ENCODE measurements at places on chromosomes 2 and 18.

- no peak for DNase-seq
Measured at GRCh38 chr18:51330148-51330547, 132.7 kb upstream of the MEX3C start.

- no peak for DNase-seq
Measured at GRCh38 chr2:194705398-194705797, 951.6 kb upstream of the SLC39A10 start.

GRCh38 chr2:108161298-108161697, 78.5 kb upstream of the SULT1C3 start:
- DNase-seq, result no peak

- DNase-seq, result no peak
Measured at GRCh38 chr2:63827749-63828148, 13.9 kb upstream of the UGP2 start.

GRCh38 chr2:163625632-163626031, 110.2 kb downstream of the FIGN start:
- no peak for DNase-seq

DNA sequence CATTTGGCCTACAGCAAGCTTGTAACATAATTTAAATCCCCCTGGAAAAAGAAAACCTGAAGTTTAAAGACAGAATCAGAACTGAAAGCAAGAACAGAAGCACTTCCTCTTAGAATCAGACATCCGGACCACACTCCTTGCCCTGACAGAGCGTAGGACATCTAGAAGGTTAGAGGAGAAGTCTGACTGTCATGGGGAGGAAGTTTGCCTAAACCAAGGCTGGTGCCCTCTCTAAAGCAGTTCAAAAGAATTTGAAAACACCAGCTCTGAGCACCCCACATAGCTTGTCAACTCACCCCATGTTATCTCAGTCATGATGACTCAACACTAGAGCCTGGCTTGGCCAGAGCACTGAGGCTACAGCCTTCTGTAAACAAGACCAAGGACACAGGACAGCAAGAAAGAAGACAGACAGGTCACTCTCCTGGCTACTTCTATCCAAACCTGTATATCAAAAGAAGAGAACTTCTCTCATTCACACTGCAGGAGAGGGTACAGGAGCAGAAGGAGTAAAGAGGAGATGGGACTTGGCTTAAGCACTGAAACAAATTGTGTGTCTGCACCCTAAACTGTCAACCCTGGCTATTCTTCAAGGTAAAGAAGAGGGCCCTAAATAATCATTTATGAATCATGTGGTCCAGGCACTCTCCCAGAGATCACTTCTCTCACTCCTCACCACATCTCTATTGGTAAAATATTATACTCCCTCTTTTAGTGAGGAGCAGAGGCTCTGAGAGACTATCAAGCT, 198.6 kb downstream of the MEMO1 start:
- no peak for DNase-seq

DNA sequence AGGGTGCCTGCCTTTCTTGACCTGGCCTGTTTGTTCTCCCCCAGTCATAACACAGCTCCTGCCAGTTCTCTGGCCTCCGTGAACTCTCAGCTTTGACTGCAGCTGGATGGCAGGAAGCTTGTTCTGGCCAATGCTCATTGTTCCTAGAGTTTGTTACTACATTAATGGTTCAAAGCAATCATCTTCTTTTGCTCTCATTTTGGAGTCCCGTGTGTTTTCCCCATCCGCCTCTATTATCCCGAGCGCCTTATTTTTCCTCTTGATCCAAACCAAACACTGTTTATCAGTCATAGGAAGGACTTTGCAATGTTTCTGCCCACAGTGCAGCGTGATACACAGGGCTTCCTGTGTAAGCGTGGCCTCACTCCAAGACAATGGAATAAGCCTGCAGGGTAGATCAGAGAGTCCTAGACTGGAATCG, 184.3 kb upstream of the APCDD1 start:
- no peak for DNase-seq

- DNase-seq, result no peak
Measured at GRCh38 chr18:48855422-48856377, 95.1 kb downstream of the SMAD7 start.

GRCh38 chr2:44939106-44940048, 2.1 kb upstream of the SIX3 start:
- no peak for DNase-seq
